Skeletal muscle tissue (tissue), 5 donors: ENCODE measurements at places on chromosomes 3 and 15. TPM values are rescaled to one million over a fixed set of nuclear protein-coding genes. Genes with fewer than 3 reads are reported as not detected.

GPR27 gene
- 1.6 TPM for total RNA-seq

FEZF2 gene
- total RNA-seq, result not detected

ITPKA gene
- total RNA-seq, result not detected

SNX33 gene
- total RNA-seq, result 8.4 TPM

CTXN2 gene
- total RNA-seq, result not detected

ARNT2 gene
- 2.1 TPM for total RNA-seq

DLEC1 gene
- under 0.01 TPM for total RNA-seq

MAP3K13 gene
- total RNA-seq, result 9.9 TPM

DCUN1D1 gene
- 11.5 TPM for total RNA-seq

THAP10 gene
- 5.2 TPM for total RNA-seq

C3orf22 gene
- total RNA-seq, result under 0.01 TPM

NUSAP1 gene
- 25.1 TPM for total RNA-seq

TM2D3 gene
- 49.6 TPM for total RNA-seq

FAM98B gene
- 25.6 TPM for total RNA-seq

FGF7 gene
- total RNA-seq, result 7.3 TPM

PEAK1 gene
- total RNA-seq, result 60.0 TPM

PDCD6IP gene
- 51.7 TPM for total RNA-seq

RLBP1 gene
- total RNA-seq, result 0.52 TPM

PRR20G gene
- total RNA-seq, result not detected

CCDC191 gene
- total RNA-seq, result 1.6 TPM

EPHB1 gene
- 5.7 TPM for total RNA-seq

SCN5A gene
- total RNA-seq, result 1.6 TPM

LRTM1 gene
- 106 TPM for total RNA-seq

RBP2 gene
- not detected for total RNA-seq

PRKAR2A gene
- total RNA-seq, result 26.6 TPM

TUBGCP5 gene
- 24.5 TPM for total RNA-seq

PPARG gene
- 30.3 TPM for total RNA-seq

ERICH6 gene
- not detected for total RNA-seq

GPR171 gene
- 1.6 TPM for total RNA-seq

C3orf18 gene
- 11.5 TPM for total RNA-seq

IQCF5 gene
- total RNA-seq, result not detected

IL17RD gene
- 18.8 TPM for total RNA-seq

TRIM71 gene
- total RNA-seq, result 0.52 TPM

CSPG5 gene
- 1.0 TPM for total RNA-seq

ITIH3 gene
- 2.1 TPM for total RNA-seq

FYTTD1 gene
- 22.4 TPM for total RNA-seq

DLL4 gene
- 11.5 TPM for total RNA-seq

HGD gene
- not detected for total RNA-seq

ANKRD63 gene
- not detected for total RNA-seq

LRRIQ4 gene
- total RNA-seq, result not detected

FAM174B gene
- 8.4 TPM for total RNA-seq

GRK7 gene
- total RNA-seq, result not detected

SCG5 gene
- 8.4 TPM for total RNA-seq

CD80 gene
- 1.0 TPM for total RNA-seq
